ENCODE measurements at places on chromosomes 3 and 15.

DNA sequence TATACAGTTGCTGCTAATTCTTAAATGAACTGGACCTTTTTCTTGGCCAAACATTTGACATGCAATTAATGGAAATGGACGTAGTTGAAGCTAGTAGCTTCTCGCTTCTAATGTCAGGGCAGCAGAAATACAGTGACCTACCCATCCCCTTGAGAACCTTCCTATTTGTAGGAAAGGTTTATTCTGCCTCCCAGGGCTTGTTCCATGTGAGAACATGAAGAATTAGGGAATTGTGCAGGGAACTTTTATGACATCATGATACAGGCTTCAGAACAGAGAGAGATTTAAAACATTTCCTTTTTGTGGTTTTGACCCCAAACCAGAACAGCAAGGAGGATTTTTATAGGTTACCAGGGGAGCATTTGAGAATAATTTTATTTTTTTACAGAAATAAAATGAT is 406.6 kb upstream of the PPP2R3A start:
- no peak for DNase-seq

DNA sequence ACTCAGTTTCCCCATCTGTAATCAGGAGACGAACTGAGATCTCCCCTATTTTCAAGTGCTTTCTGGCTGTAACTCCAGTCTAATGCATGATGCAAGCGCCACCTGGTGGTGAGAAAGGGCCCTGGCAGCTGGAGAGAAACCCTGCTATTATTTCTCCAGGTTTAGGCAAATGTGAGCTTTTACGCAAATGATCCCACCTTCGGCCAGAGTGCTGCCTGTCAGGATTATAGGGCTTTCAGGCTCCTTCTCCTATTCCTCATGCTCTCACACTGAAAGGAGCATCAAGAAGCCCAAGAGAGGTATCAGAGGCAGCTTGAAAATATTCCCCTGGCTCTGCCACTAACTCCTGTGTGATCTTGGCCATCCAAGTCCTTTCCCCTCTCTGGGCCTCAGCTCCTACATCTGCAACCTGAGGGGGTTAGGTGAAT is 93.9 kb upstream of the RASGRF1 start:
- DNase-seq: peak; percentile 80

DNA sequence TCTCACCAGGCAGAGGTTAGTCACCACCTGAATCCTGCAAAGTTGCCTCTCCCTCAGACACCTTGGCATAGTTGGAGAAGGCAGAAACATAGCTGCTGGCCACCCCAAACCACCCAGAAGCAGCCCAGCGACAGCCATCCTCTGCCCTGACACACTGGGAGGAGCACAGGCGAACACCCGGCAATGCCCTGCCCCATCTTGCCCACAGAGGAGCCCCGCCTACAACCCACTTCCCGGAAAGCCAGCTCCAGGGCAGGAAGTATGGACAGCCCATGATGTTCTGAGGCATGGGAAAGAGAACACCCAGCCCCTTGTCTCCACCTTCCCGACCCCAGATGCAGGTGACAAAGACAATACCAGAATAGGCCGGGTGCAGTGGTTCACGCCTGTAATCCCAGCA is 12.6 kb upstream of the SHISA5 start:
- DNase-seq: no peak

DNA sequence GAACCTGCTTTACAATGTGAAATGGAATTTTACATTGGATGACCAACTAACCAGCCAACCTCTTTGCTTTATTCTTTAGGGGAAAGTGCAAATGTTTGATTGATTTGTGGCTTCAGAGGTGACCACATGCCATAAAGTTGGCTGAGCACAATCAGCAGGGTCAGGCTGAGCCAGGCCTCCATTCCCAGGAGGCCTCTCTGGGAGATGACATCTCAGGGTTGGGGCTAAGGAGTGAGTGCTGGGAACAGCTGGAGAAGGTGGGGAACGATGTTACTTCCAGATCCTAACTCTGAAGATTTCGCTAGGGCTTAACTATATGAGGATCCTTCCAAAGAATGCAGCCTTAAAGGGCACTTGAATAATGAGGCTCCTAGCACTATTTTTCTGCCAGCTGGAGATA is 131.7 kb downstream of the ATP10A start:
- DNase-seq: no peak

DNA sequence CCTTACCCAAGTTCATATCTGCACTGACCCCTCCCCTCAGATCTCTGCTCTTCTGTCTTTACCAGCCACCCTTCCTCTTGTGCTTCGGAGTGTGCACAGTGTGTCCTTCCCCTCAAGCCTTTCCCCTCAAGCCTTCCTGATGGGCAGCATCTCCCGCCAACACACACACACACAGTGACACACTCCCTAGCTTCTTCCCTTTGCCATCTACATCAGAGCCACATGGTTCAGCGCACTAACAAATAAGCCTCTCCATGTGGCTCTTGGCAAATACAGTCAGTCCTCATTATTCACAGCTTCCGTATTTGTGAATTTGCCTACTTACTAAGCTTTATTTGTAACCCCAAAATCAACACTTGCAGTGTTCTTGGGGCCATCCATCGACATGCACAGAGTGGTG is 37.5 kb downstream of the SH3BP5 start:
- no peak for DNase-seq

DNA sequence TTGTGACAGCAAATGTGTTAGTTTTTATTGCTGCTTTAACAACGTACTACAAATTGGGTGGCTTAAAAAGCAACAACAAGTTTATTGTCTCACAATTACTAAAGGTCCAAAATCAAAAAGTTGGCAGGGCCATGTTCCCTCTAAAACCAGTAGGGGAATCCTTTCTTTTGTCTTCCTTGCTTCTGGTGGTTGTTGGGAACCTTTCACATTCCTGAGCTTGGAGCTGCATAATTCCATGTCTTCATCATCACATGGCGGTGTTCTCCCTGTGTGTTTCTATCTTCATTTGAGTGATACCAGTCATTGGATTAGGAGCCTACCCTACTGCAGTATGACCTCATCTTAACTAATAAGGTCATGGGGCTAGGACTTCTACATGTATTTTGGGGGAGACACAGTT is 7.4 kb downstream of the SPRED1 start:
- DNase-seq: no peak

DNA sequence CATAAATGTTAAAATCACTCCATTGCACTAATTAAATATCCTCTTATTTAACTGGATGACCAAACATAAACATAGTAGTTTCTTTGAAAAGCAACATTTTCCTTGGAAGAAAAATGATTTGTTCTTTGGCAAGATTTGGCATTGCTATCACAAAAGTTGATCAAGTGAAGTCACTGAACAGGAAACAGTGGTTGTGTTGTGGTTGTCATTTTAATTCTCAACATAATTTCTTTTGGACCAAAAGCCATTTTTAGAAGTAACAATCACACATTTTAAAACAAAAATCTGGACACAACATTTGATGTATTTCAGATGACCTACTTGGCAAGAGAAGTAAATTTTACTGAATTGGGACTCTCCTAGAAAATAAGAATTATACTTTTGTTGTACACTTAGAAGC is 872.3 kb downstream of the ROBO1 start:
- DNase-seq: no peak

GRCh38 chr15:87736401-87736800 is 520.1 kb downstream of the NTRK3 start:
- DNase-seq: no peak

DNA sequence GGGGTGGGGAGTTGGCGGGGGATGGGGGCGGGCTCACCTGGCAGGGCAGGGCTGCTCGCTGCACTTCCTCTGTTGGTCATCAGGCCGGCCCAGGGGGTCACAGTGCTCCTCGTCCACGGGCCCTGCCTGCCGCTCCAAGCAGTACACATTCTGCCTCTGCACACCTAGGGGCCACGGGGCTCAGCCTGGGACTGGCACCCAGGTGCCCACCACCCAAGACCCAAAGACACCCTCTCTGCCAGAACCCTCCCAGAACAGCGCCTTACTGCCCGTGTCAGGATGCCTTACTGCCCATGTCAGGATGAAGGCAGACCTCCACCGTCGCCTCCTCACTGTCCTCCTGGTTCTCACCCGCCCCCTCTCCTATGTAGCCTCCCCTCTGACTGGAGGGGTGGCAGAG is 43.2 kb downstream of the ADAMTS7 start:
- DNase-seq: no peak

DNA sequence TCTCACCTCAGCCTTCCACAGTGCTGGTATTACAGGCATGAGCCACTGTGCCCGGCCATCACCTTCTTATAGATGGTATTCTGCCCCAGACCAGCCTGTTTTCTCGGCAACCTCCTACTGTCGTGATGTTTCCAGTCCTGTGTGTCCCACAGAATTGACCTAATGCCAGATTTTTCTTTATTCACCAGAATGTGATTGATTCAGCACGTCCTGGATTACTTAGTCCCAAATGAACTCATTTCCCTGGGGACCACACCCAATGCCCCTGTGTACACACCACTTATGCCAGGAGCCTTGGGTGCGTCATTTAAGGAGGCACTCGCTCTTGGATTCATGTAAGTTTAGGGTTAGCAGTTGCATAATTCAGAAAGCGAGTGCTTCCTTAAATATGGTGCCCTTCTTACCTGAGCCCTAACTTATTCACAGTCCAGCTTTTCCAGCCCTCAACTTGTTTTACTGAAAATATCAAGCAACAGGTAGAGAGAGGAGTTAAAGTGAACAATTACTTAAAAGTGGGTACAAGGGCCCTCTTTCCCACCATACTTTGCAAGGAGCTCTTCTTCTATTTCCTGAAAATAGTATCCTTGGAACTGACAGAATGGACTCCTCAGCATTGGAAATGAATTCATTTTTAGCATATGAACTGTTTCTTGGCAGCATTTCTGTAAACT is 64.6 kb upstream of the UBE2E1 start:
- no peak for DNase-seq

DNA sequence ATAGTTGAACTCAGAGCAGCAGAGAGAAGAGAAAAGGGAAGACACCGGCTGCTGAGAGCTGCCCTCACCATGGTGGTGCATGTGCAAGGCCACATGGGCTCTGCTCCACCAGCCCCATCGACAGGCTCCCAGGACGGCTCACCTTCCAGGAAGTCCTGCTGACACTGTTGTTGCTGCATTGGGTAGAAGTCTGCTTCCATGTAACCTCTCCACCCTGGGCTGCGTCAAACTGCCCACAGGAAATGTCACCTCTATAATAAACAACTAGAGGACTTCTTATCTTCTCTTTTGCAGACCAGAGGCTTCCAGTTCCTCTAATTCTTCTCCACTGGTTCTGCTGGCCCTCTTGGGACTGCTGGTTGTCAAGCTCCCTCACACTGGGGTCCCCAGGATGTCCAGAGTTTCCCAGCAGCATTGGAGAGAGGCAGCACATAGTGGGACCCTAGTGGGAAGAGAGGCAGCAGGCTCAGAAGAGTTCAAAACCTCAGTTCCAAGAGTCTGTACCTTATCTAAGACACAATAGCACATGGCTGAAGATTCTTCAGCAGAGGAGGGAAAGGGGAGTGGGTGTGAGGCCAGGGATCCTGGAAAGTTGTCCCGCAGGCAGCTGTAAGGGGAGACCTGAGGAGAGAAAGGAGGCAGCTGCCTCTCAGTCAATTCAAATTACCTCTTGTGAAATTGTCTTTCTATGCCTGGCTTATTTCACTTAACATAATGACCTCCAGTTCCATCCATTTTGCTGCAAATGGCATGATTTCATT is 5.8 kb upstream of the CCR3 start:
- DNase-seq: no peak

- DNase-seq: peak; percentile 56
These were observed 515 bp downstream of the ADAM10 start for GRCh38 chr15:58748852-58749531.

DNA sequence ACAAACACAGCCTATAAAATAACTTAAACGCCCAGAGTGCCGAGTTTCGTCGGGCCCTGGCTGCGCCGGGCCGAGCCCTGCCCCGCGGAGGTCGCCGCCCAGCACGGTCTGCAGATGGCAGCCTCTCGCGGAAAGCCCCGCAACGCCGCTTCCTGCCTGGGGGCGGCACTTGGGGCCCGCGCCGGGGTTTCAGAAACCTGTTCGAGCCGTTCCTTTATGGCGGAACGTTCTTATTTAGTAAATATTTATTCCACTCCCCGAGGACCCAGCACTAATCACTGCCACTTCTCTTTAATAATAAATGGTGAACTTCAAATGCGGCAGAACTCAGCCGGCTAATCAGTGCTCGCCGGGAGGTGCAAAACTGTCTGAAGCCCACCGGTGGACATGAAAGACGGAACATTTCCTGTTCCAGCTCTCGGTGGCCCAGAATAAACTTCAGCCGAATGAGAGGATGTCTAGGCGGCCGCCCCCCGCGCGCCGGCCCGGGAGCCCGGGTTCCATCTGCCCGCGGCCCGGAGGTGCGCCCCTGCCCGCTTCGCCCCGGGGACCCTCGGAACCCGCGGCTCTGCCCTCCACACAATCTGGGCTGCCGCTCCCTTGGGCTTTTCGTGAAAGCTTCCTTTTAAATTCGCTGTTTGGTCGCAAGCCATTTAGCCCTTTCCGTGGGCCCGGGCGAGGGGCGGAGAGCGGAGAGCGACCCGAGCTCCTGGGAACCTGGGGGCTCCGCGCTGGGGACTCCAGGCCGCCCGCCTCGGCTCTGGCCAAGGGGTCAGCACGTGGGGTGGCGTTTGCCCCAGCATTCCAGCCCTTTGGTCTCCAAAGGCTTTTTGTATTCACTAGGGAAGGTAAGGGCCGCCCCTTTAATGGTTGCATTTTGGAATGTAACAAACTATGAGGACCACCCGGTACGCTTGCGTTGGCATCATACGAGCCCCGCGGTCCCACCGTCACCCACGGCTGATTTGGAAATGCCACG is 110.8 kb upstream of the ATP11B start:
- DNase-seq: peak; percentile 72
